ENCODE measurements at places on chromosomes 16 and 17.

- DNase-seq: no peak
Measured at GRCh38 chr16:23408242-23408822, 44.7 kb downstream of the COG7 start.

DNA sequence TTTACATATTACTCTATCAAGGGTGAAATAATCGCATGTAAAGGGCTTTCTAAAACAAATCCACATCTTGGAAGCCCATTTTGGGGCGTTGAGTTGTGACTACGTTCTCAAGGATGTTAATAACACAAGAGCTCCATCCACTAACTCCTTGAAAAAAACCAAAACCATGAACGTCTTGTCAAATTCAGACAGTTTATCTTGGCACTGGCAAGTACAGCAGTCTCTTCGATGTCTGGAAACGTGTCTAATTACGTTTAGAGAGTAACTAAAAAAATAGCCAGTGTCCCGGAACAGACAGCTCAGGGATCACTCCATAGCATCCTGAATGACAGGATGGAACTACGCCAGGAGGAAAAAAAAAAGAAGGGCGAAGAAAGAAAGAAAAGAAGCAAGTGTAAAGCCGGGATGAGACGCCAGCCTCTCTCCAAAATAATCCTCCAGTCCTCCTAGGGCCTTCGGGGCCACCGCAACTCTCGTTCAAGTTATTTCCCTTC is 954 bp downstream of the MYO1D start:
- DNase-seq: peak; percentile 33

DNA sequence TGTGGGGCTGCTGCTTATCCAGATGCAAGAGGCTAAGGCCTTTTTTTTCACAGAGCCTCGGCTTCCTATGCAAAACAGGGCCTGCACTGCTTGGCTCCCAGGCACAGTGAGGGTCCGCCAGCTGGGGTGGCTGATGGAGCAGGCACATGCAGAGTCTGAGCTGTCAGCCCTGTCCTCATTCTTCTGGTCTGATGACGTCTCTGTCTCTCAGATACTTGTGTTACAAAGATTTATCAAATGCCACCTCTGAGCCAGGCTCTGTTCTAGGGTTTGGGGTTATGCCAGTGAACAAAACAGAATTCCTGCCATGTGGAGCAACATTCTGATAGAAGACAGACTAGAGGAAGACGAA is 4.8 kb downstream of the RNF40 start:
- no peak for DNase-seq

GRCh38 chr17:73096211-73096610 is 3.7 kb upstream of the SLC39A11 start:
- DNase-seq: no peak

- DNase-seq: no peak
Measured at GRCh38 chr17:14068542-14069250, 608 bp upstream of the COX10 start.
